ENCODE measurements at places on chromosomes 7 and 10.

- DNase-seq = no peak
These were observed 31.0 kb upstream of the ZEB1 start for GRCh38 chr10:31288001-31288400.

DNA sequence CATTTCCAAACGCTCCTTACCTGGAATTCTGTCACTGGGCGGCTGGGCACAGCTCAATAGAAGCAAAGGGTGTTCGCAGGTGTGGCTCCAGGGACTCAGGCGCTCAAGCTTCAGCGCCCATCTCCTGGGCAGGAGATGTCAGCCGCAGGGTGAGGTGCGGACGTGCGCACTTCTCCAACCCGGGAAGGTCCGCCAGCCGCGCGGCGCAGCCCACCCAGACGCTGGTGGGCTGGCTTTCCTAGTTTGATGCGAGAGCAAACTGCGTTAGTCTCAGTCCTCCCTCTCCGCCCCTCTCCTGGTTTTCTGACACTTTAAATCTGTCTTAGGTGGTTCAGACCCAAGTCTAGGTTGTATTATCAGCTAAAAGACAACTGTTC is 267 bp downstream of the CALCR start:
- DNase-seq = no peak

DNA sequence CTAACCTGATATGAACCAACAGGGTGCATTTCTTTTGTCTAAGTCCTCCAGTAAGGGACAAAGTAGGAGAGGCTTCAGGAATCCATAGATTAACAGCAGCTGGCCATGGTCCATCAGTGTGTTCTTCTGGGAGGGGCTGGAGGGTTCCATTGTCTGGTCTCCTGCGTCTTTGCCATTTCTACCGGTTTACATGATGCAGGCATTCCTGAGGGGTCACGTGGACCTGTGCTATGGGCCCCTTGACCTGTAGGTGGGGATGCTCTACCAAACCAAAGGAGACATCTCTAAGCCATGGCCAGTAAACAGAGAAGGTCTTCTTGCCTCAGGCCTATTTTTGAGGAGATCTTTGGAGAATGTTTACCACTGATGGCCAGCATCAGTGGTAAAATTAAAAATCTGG is 28.7 kb upstream of the HABP2 start:
- no peak for DNase-seq

GRCh38 chr10:5829267-5829666 is 16.0 kb upstream of the GDI2 start:
- DNase-seq = peak; percentile 93

- no peak for DNase-seq
These were observed 3.6 kb downstream of the ARL3 start for GRCh38 chr10:102710609-102711008.

- DNase-seq = peak; percentile 81
These were observed 2.1 kb downstream of the CAV2 start for GRCh38 chr7:116501425-116502167.

DNA sequence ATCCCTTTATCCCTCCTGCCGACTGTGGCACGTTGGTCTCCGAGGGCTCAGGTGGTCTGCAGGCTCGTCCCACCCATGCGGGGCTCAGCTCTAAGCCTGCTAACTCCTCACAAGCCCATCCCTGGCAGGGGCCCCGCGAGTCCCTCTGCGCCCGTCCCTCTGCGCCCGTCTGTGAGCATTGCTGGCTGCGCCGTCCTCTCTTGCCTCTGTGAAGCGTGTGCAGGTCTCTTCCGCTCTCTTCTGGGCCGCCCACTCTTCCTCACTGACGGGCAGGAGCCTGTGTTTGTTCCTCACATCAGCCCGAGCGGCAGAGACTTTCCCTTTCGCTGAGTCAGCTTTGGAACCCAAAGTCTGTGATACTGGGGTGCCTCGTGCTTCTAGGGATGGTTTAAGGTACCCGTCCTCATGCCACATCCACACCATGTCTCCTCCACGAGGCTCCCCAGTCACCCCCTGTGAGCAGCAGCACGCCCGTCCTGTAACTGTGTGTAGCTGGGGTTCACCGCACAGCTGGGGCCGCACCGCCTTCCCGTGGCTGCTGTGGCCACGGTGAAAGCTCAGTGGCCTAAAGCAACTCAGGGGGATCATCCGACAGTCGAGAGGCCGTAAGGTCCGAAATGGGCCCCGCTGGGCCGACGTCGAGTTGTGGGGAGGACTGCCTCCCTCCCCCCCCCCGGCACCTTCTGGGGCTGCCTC is 35.5 kb downstream of the ADGRA1 start:
- DNase-seq = no peak

DNA sequence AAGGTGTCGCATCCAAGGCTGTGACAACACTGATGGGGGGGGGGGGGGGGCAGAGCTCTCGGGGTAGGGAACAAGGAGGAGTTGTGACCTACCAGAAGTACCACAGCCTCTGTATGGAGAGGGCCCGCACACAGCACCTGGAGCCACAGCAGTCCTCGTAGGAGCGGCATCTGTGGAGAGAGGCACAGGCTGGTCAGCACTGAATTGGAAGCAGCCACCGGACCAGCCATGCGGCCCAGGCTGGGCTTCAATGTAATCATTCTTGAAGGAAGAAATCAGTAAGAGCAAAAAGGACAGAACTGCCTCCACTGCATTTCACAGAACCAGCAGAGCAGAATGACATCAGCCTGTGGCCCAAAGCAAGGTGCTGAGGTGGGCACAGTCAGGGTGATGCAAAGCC is 74.8 kb downstream of the VOPP1 start:
- no peak for DNase-seq

DNA sequence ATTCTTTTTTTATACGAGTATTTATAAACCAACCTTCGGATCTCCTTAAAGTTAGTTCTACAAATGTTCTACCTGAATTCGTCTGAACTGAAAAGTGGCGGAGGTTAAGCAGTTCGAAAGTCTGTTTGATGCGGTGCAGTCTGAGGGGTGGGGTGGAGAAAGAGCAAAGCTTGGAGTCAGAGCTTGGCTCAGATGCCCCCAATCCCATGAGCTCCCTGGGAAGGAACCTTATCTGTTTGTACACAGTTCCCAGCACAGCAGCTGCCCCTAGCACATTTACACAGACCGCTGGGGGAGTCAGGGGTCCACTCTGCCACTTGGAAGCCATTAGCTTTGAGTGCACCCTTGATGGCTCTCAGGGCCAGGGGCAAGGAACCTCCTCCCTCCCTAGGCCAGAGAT is 30.8 kb downstream of the CPXM2 start:
- no peak for DNase-seq

- DNase-seq = no peak
These were observed 76.3 kb upstream of the CUX1 start for GRCh38 chr7:101740981-101741725.

- no peak for DNase-seq
These were observed 197.5 kb downstream of the GRID1 start for GRCh38 chr10:86169066-86169465.

- DNase-seq = no peak
These were observed 5.8 kb upstream of the FEZF1 start for GRCh38 chr7:122310119-122311021.

Data from erythroblast (primary cell).